ENCODE measurements at places on chromosomes 11 and 22. TPM values are rescaled to one million over a fixed set of nuclear protein-coding genes. Genes with fewer than 3 reads are reported as not detected.

Gene TSPAN32
- not detected for total RNA-seq

Gene LMO1
- total RNA-seq: not detected

Gene HMBS
- total RNA-seq: 61.6 TPM

Gene KCNK7
- total RNA-seq: 0.69 TPM

Gene GAB2
- total RNA-seq: 10.0 TPM

Gene POTEH
- not detected for total RNA-seq

Gene FOLR3
- total RNA-seq: not detected

Gene OR5B21
- total RNA-seq: not detected

Gene CRYAB
- 0.59 TPM for total RNA-seq

Gene GNG3
- total RNA-seq: not detected

Gene OR52N4
- total RNA-seq: not detected

Gene DEFB131B
- total RNA-seq: not detected

Gene HOATZ
- total RNA-seq: not detected

Gene GGTLC3
- total RNA-seq: not detected

Gene MS4A1
- total RNA-seq: 0.59 TPM

Gene NRXN2
- 0.15 TPM for total RNA-seq

Gene OSBPL5
- 20.2 TPM for total RNA-seq

Gene MUC2
- 0.08 TPM for total RNA-seq

Gene MMP12
- not detected for total RNA-seq

Gene INS
- not detected for total RNA-seq

Gene RHOG
- total RNA-seq: 156 TPM

Gene NELL1
- total RNA-seq: not detected

Gene KCNJ1
- not detected for total RNA-seq

Gene RIMBP3C
- total RNA-seq: 0.90 TPM

Gene OMP
- total RNA-seq: 1.5 TPM

Gene RAB30
- 19.0 TPM for total RNA-seq

Gene TESMIN
- 47.6 TPM for total RNA-seq
